ENCODE measurements at places on chromosomes 16 and 17.
A peak's percentile ranks its signal among the peaks of the same experiment; 100 is the strongest.

DNA sequence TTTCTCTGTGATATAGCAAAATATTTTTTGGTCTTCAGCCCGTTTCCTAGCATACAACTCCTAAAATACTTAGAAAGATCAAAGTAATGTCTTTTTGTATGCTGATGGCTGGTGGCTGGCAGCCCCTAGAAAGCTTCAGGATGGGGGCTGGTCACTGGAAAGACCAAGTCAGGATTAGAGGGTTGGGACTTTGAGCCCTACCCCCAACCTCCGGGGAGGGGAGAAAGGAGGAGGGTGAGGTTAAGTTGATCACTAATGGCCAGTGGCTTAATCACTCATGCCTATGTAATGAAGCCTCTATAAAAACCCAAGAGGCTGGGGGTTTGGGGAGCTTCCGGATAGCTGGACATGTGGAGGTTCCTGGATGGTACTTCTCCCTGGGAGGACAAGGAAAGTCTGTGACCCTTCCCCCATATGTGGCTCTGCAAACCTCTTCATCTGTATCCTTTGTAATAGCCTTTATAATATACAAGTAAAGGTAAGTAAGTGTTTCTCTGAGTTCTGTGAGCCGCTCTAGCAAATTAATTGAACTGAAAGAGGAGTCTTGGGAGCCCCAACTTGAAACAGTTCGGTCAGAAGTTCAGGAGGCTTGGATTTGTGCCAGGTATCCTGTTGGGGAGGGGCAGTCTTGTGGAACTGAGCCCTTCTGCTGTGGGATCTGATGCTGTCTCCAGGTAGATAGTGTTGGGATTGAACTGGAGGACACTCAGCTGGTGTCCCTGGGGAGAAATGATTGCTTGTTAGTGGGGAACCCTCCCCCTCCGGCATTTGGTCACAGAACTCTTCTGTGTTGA is 3.5 kb downstream of the SLC7A6 start:
- no peak for DNase-seq

DNA sequence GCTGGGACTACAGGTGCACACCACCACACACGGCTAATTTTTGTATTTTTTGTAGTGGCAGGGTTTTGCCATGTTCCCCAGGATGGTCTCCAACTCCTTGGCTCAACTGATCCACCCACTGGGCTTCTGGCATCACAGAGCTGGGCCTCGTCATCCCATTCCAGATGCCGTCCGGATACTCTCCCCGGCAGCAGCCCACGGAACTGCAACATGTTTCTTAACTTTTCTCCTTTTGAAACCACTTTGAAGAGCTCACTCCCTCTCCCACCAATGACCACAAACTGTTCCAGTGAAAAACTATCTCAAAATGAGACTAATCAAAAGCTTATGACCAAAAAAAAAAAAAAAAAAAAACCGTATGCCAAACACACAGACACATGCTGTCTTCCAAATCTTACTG is 17.6 kb downstream of the PEMT start:
- no peak for DNase-seq

GRCh38 chr16:67155295-67156142 is 4.2 kb downstream of the TRADD start:
- peak; percentile 81 for DNase-seq

DNA sequence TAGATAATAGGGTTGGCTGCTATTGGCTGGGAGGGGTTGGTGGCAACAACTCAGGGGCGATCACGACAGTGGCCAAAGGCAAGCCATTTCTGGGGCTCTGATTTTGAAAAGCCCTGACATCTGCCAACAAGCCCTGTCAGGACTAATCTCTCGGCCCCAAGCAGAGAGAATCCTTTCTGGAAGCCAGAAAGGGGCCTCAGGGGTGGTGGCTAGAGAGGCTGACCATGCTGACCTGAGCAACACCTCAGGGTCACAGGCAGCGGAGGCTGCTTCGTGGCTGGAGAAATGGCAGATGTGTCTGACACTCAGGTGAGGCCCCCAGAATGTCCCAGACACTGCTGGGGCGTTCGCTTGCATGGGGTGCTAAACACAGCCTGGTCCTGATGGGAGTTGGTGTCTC is 35.0 kb upstream of the ZFP90 start:
- no peak for DNase-seq

DNA sequence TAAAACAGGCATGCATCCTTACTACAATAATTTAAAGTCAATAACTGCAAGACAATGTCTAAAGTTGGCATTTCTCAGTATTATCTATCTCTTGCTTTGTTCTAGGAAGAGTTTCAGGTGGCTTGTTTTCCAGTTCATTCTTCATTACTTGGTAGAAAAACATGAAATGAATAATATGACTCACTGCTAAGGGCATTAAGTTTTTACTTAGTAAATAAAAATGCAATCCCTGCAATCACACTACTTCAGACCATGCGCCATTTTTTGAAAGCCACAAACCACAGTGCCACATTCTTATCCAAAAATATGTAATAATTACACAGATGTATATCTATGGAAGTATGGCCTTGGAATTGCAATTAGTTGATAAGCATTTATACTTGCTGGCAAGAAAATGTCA is 55.4 kb downstream of the CREBBP start:
- DNase-seq, result peak; percentile 39

DNA sequence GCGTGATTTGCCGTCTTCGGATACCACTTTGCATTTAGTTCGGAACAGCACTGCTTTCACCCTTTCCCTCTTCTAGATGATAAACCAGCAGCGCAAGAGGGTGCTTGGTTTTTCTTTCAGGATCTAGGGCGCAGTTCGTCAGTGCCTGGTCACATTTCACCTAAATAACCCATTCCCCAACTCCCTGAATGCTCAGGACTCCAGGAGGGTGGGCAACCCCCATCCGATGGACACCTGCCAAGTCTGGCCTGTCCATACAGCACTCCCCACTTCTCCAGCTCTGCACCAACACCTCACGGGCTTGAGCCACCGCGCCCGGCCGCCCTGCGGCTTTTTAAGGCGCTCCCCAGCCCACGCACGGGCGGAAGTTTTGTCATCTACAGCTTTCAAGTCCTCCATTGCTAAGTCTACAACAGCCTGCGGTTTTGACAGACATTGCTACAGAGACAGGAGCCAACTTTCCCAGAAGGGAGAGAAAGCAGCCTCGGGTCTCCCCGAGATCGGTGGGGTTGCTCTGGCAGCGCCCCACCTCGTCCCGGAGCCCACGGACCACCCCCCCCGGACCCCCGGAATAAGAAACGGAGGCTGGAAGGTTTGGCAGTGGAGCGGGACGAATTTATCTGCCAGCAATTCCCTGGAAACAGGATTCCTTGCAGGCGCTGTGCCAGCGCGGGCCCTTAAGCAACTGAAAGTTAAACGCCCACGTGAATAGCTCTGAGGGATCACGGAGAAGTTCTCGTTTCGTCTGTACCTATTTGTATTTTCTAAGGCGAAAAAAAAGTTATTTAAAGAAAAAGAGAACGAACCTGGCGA is 38.6 kb upstream of the SLFN13 start:
- peak; percentile 83 for DNase-seq

DNA sequence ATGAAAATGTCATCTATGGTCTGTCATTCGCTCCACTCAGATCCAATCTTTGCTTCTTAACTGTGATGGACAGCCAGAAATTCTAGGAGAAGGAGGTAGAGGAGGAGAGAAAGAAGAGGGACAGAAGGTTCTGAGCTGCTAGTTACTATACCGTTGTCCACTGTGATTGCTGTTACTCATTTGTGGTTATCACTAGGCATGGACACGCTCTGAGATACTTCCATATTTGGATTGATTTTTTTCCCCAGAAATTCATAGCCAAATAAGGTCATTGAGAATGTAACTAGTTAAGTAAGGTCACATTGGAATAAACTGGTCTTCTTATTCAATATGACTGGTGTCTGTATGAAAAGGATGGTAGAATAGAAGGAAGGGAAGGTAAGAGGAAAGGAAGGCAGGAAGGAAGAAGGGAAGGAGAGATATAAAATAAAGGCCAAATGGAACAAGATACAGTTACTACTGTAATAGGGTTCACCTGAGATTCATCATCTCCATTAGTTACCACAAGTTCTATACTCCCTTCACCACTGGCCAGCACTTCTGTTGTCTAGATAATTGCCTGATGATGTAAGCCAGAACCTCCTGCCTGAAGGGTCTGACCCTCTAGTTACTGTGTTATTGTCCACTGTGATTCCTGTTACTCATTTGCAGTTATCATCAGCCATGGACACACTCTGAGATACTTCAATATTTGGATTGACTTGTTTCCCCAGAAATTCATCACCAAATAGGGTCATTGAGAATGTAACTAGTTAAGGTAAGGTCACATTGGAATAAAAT is 2.9 kb downstream of the KRTAP9-7 start:
- DNase-seq, result no peak

GRCh38 chr16:69412287-69412686 is 12.1 kb upstream of the CYB5B start:
- DNase-seq, result peak; percentile 57

DNA sequence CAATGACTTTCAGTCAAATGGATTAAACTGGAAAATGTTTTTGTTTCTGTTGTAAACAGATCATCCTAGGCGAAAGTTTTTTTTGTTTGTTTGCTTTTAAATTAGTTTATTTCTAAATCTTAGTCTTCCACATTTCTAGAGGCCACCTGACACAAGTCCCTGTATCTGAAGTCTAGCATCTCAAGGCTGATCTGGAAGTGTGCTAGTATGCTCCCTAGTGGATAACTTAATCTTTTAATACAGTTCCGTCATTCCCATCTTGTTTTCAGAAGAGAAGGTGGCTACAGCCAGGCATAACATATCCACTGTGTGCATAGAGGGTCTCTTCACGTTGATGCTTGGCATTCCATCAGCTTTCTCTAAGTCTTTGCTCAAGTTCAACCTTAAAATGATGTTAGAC is 7.6 kb downstream of the IFT20 start:
- DNase-seq, result no peak
